ENCODE measurements at places on chromosomes 6 and 20.

DNA sequence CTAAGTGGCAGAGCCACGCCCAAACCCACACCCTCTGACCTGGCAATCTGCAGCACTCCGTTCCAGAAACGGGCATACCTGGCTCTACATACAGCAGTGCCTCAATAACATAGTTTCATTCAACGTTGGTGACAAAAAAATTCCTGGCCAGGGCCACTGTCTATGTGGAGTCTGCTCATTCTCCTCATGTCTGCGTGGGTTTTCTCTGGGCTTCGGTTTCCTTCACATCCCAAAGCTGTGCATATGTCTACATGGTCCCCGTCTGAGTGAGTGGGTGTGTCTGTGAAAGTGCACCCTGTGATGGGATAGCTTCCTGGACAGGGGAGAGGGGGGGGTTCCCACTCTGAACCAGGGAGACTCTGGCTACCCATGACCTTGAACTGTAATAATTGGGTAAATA lies 2.1 kb downstream of the KIAA0319 start:
- DNase-seq, result no peak

GRCh38 chr20:8433291-8433690 lies 301.2 kb downstream of the PLCB1 start:
- no peak for DNase-seq

DNA sequence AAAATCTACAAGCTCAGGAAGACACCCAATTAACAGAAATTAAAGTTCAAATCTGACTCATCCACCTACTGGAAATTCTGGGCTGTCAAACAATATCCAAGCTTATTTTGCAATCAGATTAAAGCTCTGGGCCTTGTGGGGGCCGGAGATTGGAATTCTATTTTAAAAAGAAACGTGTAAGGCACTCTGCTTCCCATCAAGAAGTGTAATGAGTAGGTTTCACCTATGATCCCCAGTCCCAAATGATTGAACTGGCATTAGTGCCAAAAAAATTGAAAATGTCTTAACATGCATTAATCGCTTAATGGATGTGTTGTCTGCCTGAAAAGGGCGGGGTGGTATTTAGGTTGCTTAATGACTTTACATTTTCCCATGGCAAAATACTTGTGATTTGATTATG lies 542.4 kb upstream of the BTBD3 start:
- DNase-seq, result no peak

GRCh38 chr20:59094576-59094975 lies 52.0 kb upstream of the PRELID3B start:
- DNase-seq, result no peak

DNA sequence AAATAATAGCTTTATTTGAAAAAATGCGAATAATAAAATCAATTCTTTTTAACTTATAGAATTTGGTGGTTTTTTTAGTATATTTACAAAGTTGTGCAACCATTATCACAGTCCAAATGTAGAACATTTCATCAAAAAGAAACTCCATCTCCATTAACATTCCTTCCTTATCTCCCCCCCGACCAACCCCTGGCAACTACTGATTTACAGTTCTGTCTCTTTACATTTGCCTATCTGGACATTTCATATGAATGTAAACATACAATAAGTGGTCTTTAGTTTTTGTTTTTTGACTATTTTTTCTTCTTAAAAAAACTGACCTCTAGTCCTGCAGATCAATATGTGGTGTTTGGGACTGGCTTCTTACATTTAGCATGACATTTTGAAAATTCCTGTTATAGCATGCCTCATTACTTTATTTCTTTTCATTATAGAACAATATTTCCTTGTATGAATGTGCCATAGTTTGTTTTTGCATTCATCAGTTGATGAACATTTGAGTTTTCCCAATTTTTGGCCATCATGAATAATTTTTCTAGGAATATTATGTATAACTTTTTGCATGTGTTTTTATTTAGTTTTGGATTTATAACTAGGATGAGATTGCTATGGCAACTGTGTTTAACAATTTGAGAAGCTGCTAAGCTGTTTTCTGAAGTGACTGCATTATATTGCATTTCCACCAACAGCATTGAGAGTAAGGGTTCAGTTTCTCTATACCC lies 344.7 kb downstream of the NKAIN2 start:
- no peak for DNase-seq

DNA sequence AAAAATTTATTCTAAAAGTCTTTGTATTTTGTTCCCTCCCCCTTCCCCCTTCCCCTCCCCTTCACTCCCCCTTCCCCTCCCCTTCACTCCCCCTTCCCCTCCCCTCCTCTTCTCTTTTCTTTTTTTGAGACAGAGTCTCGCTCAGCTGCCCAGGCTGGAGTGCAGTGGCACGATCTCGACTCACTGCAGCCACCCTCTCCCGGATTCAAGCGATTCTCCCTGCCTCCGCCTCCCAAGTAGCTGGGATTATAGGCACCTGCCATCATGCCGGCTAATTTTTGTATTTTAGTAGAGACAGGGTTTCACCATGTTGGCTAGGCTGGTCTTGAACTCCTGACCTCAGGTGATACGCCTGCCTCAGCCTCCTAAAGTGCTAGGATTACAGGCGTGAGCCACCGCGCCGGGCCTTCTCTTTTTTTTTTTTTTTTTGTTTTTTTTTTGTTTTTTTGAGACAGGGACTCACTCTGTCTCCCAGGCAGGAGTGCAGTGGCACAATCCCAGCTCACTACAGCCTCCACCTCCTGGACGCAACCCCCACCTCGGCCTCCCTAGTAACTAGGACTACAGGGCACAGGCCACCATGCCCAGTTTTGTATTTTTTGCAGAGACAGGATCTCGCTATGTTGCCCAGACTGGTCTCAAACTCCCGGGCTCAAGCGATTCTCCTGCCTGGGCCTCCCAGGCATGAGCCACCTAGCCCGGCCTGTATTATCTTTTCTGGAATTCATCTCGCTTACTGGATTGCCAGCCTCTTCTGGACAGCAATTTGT lies 1.1 kb upstream of the AFG1L start:
- no peak for DNase-seq

DNA sequence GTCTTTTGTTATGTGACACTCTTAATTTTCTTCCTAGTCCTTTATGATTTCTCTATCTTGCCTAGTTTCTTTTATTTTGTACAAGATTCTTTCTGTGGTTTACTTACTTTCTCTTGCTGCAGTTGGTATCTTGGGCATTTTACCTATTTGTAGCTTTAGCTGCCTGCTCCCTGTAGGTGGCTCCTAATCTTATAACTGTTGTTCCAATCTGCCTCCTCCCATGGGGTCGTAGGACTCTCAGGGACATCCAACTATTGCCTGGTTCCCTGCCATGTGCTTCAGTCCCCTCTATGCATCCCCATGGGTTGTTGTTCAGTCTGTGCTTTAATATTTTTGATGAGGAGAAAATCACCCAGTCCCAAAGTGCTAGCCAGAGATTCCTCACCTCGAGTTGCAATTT lies 31.4 kb downstream of the RIN2 start:
- DNase-seq, result no peak

DNA sequence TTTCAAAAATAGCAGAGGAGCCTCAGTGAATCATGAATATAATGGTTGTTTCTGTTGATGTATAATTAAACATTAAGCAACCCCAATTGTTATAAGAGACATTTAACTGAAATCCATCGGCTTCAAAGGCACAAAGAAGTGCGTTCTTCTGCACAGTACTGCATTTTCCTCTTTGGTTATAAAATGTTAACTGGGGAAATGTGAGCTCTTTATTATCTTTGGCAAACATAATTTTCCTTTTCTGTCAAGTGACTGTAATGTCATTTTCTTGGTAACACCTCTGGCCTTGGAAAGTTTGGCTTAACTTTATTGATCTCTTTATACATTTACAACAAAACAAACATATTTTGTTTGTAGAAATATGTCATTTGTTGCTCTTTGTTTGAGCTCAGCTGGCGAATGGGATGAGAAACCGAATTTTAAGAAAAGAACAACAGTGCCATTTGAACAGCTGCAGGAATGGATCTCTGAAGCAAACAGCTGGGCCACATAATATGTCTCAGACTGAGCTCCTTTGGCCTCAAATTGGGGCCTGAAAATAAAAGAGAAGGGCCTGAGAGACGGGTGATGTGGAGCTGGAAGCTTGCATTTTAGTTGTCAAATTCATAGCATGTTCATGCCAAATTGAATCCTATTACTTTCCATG lies 427.0 kb upstream of the SPTLC3 start:
- no peak for DNase-seq

DNA sequence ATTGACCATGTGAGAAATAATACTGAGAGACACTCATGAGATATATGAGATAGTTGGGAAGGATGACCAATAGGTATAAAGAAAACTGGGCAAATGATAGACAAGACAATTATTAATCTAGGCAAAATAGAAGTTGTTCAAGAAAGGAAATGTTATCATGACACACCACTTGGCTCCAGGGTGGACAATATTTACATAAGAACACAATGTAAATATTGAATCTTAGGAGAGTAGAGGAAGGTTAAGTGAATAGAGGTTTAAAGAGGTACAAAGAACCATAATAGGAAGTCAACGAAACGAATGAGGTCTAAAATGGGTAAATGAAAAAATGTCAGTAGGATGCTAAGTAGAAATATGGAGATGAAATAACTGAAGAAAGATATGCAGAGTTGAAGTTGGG lies 126.5 kb downstream of the MBOAT1 start:
- no peak for DNase-seq

- no peak for DNase-seq
Observed at GRCh38 chr6:89797317-89797716, 22.3 kb downstream of the MDN1 start.

- no peak for DNase-seq
Observed at GRCh38 chr20:49270736-49271135, 7.1 kb downstream of the ZNFX1 start.

GRCh38 chr6:126880964-126881363 lies 237.5 kb upstream of the RSPO3 start:
- no peak for DNase-seq

- peak; percentile 33 for DNase-seq
Observed at GRCh38 chr6:28542440-28543296, 17.0 kb downstream of the GPX5 start.

DNA sequence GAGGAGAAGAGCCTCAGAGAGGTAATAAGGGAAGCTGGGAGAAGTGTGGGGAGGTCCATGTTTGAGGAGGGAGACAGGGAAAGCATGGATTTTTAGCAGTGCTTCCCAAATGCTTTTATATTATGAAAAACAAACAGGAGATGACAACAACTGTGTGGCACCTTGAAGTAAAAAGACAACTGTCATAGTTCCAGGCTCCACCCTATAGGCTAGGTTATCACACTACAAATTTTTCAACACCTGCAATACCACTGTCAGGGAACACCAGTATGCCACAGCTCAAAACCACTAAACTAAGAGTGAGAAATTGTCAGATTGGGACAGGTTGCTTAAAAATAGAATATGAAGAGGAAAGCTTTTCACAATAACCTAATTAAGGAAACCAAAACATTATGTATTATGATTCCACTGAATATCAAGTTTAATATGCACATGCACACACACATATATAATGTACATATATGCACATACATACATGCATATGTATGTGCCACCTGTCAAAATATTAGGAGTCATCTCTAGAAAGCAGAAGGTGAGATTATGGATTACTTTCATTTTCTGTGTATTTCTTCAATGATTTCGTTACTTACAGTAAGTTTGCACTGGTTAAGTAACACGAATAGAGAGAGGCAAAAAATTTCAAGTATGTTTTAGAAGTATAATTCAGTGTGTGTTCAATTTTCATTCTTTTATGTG lies 261.2 kb downstream of the PTPRK start:
- DNase-seq, result no peak

DNA sequence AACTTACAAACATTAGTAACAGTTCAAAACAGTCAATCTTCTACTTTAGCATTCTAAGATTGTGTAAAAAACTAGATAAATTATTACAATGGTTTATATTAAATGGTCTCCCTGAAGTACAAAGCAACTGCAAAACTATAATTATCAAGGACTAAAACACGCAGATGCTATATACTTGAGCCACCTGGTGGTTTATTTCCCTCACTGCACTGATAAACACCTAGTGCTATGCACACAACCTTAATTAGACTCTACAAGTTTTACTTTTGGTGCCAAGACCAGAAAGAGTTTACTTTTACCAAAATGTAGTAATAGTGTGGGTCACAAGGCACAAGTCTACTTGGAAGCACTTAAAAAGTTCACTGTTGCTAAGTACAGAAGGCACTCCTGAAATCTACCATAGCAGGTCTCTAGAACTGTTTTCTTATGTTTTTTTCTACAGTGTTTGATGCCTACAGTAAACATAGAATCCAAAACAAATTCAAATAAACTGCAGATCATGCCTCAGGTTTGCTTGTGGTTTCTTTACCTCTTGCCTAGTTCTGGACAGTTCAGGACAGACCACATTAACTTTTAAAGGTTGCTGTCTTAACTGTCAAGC lies 49.2 kb downstream of the GMDS start:
- DNase-seq, result no peak

DNA sequence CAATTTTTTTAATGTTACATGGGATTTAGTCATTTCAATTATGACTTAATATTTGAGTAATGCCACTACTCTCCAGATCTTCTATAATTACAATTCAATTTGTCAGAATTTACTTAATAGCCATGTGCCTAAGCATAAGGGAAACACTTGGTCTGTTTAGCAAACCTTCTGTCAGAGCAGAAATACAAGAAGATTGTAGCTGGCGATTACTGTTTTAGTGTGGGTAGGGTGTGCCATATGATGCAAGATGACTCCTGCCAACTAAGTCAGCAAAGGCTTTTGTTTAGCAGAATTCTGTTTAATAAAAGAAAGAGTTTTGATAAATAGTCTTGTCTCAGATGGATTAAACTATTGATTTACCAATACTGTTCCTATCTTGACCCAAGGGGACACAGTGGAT lies 455.4 kb downstream of the RNF144B start:
- DNase-seq, result no peak

- DNase-seq, result no peak
Observed at GRCh38 chr6:14453712-14454472, 336.3 kb downstream of the CD83 start.

DNA sequence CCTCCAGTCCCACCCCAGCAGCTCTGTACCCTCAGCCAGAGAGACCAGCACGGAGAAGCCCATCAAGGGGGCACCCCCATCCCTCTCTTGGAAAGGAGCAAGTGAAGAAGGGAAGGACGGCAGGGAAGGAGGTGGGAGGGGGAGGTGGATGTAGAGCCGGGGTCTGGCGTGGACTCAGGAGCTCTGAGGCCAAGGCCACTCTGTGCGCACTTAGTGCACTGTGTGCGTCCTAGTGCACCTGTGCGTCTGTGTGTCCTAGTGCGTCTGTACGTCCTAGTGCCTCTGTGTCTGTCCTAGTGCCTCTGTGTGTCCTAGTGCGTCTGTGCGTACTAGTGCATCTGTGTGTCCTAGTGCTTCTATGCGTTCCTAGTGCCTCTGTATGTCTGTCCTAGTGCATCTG lies 54.2 kb downstream of the DSTN start:
- DNase-seq, result no peak
